ENCODE measurements at places on chromosomes 1 and 21.
A peak's percentile ranks its signal among the peaks of the same experiment; 100 is the strongest.

DNA sequence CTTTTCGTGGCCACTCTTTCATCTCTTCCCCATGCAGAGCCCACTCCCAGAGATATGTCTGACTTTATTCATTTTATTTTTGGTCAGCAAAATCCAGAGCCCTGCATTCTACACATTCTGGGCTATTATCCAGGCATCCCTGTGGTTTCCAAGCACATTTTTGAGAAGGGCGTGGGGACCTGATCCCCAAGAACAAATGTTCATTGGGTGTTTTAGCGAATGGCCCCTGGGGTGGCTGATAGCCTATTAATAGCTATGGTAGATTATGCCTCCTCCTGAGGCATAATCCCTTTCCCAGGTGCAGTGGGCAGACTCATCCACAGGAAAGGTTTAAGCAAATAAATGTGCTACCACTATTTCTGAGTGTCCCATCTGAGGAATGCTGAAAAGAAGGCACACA lies 511.8 kb upstream of the USP24 start:
- DNase-seq, result peak; percentile 46

DNA sequence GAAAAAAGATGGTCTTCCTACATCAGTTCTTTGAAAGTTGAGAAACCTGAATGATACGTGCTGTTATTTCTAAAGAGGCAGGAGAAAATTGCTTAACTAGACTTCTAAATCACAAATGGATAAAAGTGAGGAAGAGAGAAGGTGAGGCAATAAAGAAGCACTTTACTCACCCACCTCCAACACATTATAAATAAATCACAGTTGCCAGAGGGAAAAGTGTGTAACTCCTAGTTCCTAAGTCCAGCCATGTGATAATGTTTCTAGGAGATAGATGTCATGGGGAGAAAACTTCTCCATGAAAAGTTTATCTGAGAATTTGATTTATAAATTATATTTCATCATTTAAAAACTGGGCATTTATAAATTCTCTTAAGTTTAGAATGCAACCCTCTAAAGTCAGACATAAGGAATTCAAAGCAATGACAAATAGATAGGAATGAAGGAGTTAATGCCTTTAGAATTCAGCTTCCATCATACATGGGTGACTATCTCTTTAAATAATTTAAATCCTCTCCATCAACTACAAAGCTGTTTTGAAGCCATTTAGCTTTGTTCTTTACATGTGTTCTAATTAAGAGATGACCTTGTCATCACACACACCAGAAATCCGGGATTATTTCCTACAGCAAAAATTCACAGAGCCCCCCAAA lies 60.0 kb downstream of the NRIP1 start:
- DNase-seq, result no peak

DNA sequence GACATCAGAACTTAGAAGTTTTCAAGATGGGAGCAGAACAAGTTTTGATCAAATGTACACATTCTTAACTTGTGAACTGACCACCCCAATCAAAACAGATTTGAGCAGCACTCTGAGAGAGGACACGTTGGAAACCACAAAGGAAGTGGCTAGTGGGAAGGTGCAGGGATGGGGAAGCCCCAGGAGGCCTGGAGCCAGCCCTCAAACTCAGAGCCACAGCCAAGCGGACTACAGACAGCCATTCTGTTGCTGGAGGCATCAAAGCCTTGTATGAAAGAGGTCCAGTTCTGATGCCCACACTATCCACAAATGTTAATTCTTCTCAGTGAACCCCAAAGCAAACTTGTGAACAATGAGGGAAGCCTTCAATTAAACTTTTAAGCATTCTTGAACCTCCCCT lies 143.6 kb upstream of the RAB4A start:
- no peak for DNase-seq

DNA sequence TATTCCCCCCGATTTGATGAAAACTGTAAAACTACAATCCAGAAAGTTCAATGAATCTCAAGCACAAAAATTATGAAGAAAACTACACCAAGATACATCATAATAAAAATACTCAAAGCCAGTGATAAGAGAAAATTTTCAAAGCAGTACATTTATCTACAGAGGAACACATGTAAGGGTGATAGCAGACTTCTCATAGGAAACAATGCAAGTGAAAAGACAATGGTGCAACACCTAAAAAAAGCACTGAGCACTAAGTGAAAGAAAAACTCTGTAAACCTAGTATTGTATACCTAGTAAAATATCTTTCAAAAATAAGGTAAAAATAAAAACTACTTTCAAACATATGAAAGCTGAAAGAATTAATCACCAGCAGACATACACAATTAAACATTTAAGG lies 76.1 kb upstream of the IRF2BP2 start:
- DNase-seq, result no peak

GRCh38 chr1:23019863-23020625 lies 776 bp downstream of the KDM1A start:
- DNase-seq, result no peak

- no peak for DNase-seq
Observed at GRCh38 chr21:36807422-36807928, 108.6 kb downstream of the SIM2 start.
